ENCODE measurements at places on chromosomes 1 and 21. TPM values are rescaled to one million over a fixed set of nuclear protein-coding genes. Genes with fewer than 3 reads are reported as not detected.

The EFNA3 gene
- 1.6 TPM for total RNA-seq

The DOP1B gene
- total RNA-seq = 31.5 TPM

GRCh38 chr1:231032963-231033362 is 7.1 kb downstream of the FAM89A start:
- no peak for DNase-seq

- no peak for DNase-seq
These were observed at the start of gene BEST4 for GRCh38 chr1:44788120-44788860. Gene BEST4 (minus strand): TSS chr1:44788170. CDS start chr1:44787705, 465 bp downstream.

- peak; percentile 71 for DNase-seq
These were observed 7.9 kb downstream of the ACOT7 start for GRCh38 chr1:6385488-6386191.

GRCh38 chr1:235873045-235873444 is 6.3 kb upstream of the LYST start:
- no peak for DNase-seq

DNA sequence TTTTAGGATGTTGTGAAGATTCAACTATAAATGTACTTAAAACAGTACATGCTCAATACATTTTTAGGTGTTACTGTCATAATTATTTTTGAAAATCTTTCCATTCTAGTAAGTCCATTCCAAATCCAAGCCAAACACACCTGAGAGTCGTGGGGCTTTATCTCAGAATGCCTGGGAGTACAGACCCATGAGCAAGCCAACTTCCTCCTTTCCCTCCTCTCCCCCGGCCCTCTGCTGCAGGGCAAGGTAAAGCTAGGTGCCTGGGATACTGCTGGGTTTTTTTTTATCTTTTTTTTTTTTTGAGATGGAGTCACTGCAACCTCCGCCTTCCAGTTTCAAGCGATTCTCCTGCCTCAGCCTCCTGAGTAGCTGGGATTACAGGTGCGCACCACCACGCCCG is 16.5 kb downstream of the TMEM51 start:
- DNase-seq = no peak

Data from kidney epithelial cell (primary cell).